ENCODE measurements at places on chromosomes 1 and 21. TPM values are rescaled to one million over a fixed set of nuclear protein-coding genes. Genes with fewer than 3 reads are reported as not detected.

DNA sequence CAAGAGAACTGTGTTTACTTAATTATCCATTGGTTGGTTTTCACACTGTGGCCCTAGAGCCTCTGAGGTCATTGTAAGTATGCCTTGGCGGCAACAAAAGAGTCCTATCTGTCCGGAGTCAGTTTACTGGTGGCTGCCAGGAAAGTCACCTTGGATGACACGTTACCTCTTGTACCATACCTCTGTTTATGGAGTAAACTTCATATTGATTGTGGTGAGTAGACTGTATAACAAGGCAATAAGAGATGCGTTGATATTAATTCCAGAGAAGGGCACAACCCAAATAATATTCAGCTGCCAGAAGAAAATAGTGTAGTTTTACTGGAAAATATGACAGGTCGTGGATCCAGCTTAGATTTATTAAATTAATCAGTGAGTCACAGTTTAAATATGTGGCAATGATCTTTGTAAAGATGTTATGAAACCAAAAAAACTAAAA, 20.4 kb upstream of the KIF14 start:
- no peak overlapping the region for H3K4me3 ChIP-seq
- H3K4me1 ChIP-seq: no peaks in the 10 kb centered on the region
- H3K36me3 ChIP-seq: peaks cover 3% of the 10 kb centered on the region
- DNase-seq: no peak
- H3K27me3 ChIP-seq: no peaks in the 10 kb centered on the region

The RNF186 gene
- not detected for total RNA-seq

GRCh38 chr1:192435704-192436103, 118.9 kb downstream of the RGS21 start:
- H3K27me3 ChIP-seq: no peaks in the 10 kb centered on the region
- no peak overlapping the region for H3K4me3 ChIP-seq

GRCh38 chr1:68308034-68308433, 75.7 kb upstream of the WLS start:
- no peaks in the 10 kb centered on the region for H3K27me3 ChIP-seq
- no peak for DNase-seq
- no peaks in the 10 kb centered on the region for H3K36me3 ChIP-seq
- H3K27ac ChIP-seq: no peak overlapping the region
- no peaks in the 10 kb centered on the region for H3K4me1 ChIP-seq

DNA sequence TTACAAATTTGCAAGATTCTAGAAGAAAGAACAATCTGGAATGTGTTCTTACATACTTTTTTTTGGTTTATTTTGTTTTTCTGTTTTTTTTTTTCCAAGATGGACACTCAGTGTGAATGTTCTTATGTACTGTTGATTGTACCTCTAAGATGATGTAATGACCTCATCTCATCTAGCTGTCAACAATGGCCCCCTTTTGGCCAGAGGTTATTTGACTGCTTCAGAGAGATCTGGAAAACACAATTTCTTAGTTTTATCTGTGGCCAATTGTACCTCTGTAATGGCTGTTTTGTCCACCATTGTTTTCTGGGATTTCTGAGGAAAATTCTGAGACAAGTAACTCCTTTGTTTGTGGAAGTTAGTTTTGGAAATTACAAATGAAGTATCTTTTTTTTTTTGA, 38.9 kb downstream of the ST6GALNAC3 start:
- no peaks in the 10 kb centered on the region for H3K27me3 ChIP-seq
- no peak overlapping the region for H3K4me3 ChIP-seq
- H3K36me3 ChIP-seq: no peaks in the 10 kb centered on the region
- no peaks in the 10 kb centered on the region for H3K4me1 ChIP-seq

The CRNN gene
- not detected for total RNA-seq

- H3K4me1 ChIP-seq: peaks cover 6% of the 10 kb centered on the region
- no peak overlapping the region for H3K4me3 ChIP-seq
- DNase-seq: no peak
Measured at GRCh38 chr1:221620437-221621384, 121.2 kb downstream of the DUSP10 start.

The RHBDL2 gene
- 1.3 TPM for total RNA-seq

The BTF3L4 gene
- total RNA-seq: 40.1 TPM

- no peak for DNase-seq
- H3K4me3 ChIP-seq: no peak overlapping the region
- H3K36me3 ChIP-seq: no peaks in the 10 kb centered on the region
- H3K27ac ChIP-seq: no peak overlapping the region
Measured at GRCh38 chr1:218698141-218698540, 353.0 kb downstream of the TGFB2 start.

The CELA3B gene
- 6.7 TPM for total RNA-seq

The HDAC1 gene
- total RNA-seq: 90.4 TPM

- no peak for DNase-seq
- H3K36me3 ChIP-seq: no peaks in the 10 kb centered on the region
- H3K4me3 ChIP-seq: no peak overlapping the region
- no peak overlapping the region for H3K27ac ChIP-seq
- no peaks in the 10 kb centered on the region for H3K4me1 ChIP-seq
- H3K27me3 ChIP-seq: peaks cover 7% of the 10 kb centered on the region
Measured at GRCh38 chr1:95115708-95116137, 1.4 kb upstream of the TLCD4 start.

DNA sequence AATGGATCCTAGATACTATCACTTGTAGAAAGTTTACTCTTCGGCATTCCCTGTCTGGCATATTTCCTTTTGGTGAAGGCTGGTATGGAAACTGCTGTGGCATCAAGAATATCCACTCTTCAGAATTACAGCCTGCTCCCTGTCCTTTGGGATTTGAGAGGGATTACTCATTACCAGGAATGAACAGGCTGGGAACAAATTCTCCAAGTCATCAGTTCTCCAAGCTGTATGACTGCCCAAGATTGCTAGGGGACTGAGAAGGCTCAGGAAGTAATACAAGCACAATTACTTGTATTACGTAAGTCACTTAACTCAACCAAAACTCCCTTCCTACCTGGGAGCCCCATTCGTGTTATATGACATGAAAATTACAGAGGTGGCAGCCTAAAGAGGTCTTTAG, 49.6 kb downstream of the CD58 start:
- H3K36me3 ChIP-seq: peaks cover 9% of the 10 kb centered on the region
- H3K4me1 ChIP-seq: no peaks in the 10 kb centered on the region
- no peaks in the 10 kb centered on the region for H3K27me3 ChIP-seq
- DNase-seq: no peak
- no peak overlapping the region for H3K27ac ChIP-seq

The NCMAP gene
- 20.2 TPM for total RNA-seq

DNA sequence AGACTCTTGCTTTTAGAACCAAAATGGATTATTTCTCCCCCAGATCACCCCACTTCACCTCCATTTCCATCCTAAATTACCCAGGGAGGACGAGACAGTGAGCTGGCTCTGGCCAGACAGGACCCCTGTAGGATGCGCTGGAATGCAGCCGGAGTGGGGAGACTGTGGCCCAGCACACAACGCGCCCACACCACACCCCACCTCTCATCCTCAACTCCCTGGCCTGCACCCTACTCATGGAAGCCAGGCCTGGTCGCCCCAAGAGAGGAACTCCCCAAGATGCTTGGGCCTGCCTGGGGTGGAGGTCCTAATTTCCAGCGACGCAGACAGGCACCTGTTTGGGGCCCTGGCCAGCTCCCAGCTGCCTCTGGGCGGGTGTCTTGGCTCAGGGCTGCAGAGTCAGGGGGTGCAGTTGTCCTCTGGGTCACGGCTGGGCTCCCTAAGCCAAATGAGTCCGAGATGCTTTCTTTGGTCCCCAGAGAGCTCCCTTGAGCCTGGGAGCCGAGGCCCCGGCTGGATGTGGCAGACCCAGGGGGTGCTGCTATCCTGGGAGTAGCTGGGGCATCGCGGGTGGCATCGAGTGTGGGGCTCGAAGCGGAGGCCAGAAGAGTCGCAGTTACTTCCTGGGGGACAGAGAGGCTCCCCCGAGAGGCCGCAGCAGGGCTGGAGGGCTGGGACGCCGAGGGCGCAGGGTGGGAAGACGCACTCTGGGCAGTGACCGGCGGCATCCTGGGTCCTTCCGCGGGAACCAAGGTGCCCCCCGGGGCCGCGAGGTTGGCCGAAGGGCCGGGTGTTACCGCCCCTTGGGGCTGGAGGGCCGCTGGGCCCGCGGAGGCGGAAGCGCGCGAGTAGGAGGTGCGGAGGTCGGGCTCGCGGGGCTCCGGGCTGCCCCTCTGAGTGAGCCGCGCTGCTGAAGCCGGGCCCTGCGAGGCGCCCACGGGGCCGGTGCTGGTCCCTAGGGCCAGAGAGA, 10.4 kb downstream of the CLEC20A start:
- no peak overlapping the region for H3K27ac ChIP-seq
- H3K36me3 ChIP-seq: peaks cover 3% of the 10 kb centered on the region
- H3K4me3 ChIP-seq: no peak overlapping the region
- H3K27me3 ChIP-seq: no peaks in the 10 kb centered on the region

The RNU1-1 gene
- total RNA-seq: under 0.01 TPM

GRCh38 chr1:201214461-201214860, 23.8 kb downstream of the IGFN1 start:
- H3K27me3 ChIP-seq: peaks cover 8% of the 10 kb centered on the region
- peaks cover 8% of the 10 kb centered on the region for H3K4me1 ChIP-seq
- H3K27ac ChIP-seq: no peak overlapping the region
- H3K36me3 ChIP-seq: no peaks in the 10 kb centered on the region
- DNase-seq: no peak

DNA sequence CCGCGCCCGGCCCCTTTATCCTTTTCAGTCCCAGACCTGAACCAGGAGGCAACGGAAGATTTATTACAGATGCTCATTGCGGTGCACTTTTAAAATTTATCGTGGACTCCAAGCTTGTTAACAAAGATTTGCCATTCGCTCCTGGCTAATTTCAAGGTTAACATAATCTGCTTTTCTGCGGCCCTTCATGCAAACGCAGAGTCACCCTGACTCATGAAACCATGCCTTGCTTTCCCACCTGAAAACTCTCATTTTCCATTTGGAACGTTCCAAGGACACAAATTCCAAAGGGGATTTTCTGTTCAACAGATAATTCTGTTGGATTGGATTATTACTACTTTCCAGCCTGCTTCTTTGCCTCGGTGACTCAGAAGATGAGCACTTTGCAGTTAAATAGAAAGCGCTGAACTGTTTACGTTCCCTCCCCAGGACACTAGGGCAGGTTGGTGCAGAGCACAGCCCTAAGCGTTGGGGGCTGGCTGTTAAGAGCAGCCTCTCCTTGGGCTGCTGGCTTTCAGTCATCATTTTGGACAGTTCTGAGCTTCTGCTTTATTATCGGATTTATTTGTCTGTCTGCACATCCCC, 51.1 kb downstream of the CD247 start:
- no peak for DNase-seq
- H3K27ac ChIP-seq: no peak overlapping the region
- no peaks in the 10 kb centered on the region for H3K27me3 ChIP-seq
- H3K4me1 ChIP-seq: no peaks in the 10 kb centered on the region
- no peaks in the 10 kb centered on the region for H3K36me3 ChIP-seq
- H3K4me3 ChIP-seq: no peak overlapping the region

The GBP7 gene
- total RNA-seq: not detected

The ATP1A4 gene
- 0.06 TPM for total RNA-seq

The PGBD5 gene
- 2.0 TPM for total RNA-seq

- no peaks in the 10 kb centered on the region for H3K27me3 ChIP-seq
- H3K4me1 ChIP-seq: no peaks in the 10 kb centered on the region
- peak; percentile 54 for DNase-seq
- no peak overlapping the region for H3K27ac ChIP-seq
- no peak overlapping the region for H3K4me3 ChIP-seq
Measured at GRCh38 chr1:3501856-3502640, 47.6 kb downstream of the ARHGEF16 start.

- peaks cover 4% of the 10 kb centered on the region for H3K4me1 ChIP-seq
- H3K36me3 ChIP-seq: no peaks in the 10 kb centered on the region
- no peak overlapping the region for H3K27ac ChIP-seq
- peaks cover 48% of the 10 kb centered on the region for H3K27me3 ChIP-seq
- H3K4me3 ChIP-seq: no peak overlapping the region
Measured at GRCh38 chr1:1063945-1064831, 9.9 kb downstream of the RNF223 start.

The TCEA3 gene
- 26.5 TPM for total RNA-seq

DNA sequence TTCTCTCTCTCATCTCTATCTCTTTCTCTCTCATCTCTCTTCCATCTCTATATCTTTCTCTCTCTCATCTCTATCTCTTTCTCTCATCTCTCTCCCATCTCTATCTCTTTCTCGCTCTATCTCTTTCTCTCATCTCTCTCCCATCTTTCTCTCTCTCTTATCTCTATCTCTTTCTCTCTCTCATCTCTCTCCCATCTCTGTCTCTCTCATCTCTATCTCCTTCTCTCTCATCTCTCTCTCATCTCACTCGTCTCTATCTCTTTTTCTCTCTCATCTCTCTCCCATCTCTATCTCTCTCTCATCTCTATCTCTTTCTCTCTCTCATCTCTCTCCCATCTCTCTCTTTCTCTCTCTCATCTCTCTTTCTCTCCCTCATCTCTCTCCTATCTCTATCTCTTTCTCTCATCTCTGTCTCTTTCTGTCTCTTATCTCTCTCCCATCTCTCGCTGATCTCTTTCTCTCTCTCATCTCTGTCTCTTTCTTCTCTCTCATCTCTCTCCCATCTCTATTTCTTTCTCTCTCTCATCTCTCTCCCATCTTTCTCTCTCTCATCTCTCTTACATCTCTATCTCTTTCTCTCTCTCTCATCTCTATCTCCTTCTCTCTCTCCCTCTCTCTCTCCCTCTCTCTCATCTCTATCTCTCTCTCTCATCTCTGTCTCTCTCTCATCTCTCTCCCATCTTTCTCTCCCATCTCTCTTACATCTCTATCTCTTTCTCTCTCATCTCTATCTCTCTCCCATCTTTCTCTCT, 388.7 kb downstream of the NPHP4 start:
- no peak for DNase-seq
- H3K36me3 ChIP-seq: no peaks in the 10 kb centered on the region
- no peaks in the 10 kb centered on the region for H3K4me1 ChIP-seq
- H3K4me3 ChIP-seq: no peak overlapping the region
- no peaks in the 10 kb centered on the region for H3K27me3 ChIP-seq

The RUNX3 gene
- 1.7 TPM for total RNA-seq

The GPR52 gene
- total RNA-seq: 2.6 TPM

The KRTAP11-1 gene
- total RNA-seq: not detected

- no peak overlapping the region for H3K27ac ChIP-seq
- no peaks in the 10 kb centered on the region for H3K27me3 ChIP-seq
- no peaks in the 10 kb centered on the region for H3K36me3 ChIP-seq
- no peak for DNase-seq
Measured at GRCh38 chr1:227365473-227366431, 47.5 kb upstream of the CDC42BPA start.
